Endothelial cell of umbilical vein (primary cell): ENCODE measurements at places on chromosomes 6 and 20. TPM values are rescaled to one million over a fixed set of nuclear protein-coding genes. Genes with fewer than 3 reads are reported as not detected.

Gene C6orf141
- 13.7 and 15.5 TPM in 2 replicates for total RNA-seq

Gene SLC35B3
- 16.8 and 21.5 TPM in 2 replicates for total RNA-seq

Gene ID4
- total RNA-seq: not detected in 2 replicates

Gene WDR27
- total RNA-seq: 69.7 and 75.2 TPM in 2 replicates

Gene ANKRD6
- total RNA-seq: 7.7 and 9.6 TPM in 2 replicates

Gene PTCHD4
- 1.9 and 2.0 TPM in 2 replicates for total RNA-seq

Gene SERINC1
- 76.5 and 82.0 TPM in 2 replicates for total RNA-seq

Gene C20orf96
- total RNA-seq: 17.0 and 20.0 TPM in 2 replicates

Gene ALDH5A1
- 1.1 and 1.8 TPM in 2 replicates for total RNA-seq

Gene PSORS1C1
- 9.2 and 13.2 TPM in 2 replicates for total RNA-seq

Gene CALHM4
- total RNA-seq: 0.72 TPM in 1 of 2 replicates, not detected in the other
